Myocyte (in vitro differentiated cells): ENCODE measurements at places on chromosomes 5 and 9.

- no peak for DNase-seq
Observed at GRCh38 chr5:55860288-55860687, 9.1 kb downstream of the IL31RA start.

DNA sequence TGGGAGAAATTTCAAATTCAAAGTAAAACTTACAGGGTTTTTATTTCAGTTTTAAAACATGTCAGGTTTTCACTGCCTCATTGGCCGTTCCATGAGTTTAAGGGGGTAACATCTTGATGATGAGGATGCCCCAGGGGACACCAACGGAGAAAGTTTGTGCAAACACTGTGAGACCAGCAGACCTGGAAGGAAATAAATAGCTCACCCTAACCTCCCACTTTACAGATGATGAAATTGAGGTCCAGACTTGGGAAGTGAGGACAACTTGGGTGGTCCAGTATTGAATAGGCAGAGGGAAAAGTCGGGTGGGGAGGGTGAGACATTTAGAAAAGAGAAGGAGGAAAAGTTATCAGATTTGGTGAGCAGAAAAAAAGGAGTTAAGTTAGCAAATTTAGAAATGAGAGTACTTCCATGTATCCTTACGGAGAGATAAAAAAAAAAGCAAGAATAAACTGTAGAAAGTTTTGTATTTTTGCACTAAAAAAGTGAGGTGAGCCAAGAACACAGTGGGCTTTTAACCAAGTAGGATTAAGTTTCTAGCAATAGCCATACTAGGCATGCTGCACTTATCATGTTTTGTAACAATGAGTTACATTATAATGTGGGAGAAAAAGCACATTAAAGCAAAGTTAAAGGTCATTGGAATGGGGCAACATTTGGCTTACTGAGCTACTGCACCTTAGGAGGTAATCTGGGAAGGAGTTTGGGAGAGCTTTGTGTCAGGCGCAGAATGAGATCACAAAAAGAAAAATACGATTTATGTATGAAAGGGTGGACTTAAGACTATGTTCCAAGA is 125.1 kb downstream of the GAS1 start:
- DNase-seq: no peak

- no peak for DNase-seq
Observed at GRCh38 chr9:2742214-2742613, 24.9 kb downstream of the KCNV2 start.

DNA sequence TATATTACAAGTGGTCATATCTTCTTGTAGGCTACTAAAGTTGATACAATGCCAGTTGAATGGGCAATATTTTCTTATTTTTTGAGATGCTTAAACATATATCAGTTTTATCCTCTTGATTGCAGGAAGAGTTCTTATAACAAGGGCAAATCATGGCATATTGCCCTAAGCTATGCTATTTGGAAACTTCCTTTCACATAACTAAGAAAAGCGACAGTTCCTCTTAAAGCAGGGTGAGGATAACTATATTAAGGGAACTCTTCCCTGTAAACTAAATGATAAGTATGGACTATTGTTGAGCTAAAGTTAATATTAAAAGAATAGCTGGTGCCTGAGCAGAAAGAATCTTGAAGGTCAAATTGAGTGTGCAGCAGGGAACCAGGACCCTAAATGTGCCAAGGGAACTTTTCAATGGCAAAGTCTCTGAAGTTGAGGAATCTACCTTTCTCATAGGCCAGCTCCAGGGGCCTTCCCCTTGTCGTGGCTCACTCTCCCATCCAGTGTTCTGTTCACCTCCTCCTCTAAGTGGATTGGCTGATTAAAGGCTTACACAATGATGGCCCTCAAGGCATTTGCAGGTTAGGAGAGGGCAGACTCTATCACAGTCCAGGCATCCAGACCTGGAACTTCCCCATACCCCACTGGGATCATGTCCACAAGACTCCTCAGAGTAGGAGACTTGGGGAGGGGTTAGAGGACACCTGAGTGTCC is 26.8 kb downstream of the FYB1 start:
- no peak for DNase-seq

DNA sequence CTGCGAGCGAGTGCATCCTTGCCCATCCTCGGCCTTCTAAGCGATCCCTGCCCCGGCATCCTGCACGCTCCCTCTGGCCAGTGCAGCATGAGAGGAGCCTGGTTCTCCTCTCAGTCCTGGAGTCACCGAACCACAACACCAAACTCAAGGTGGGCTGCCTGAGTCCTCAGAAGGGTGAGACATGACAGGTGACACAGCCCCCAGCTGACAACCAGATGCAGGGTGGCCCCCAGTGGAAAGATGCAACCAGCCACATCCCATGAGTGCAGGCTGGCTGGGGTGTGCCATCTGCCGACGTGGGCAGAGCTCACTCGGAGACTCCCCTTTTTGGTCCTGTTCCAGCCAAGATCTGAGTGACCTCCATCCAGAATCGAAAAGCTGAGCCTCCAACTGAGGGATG is 58.4 kb downstream of the COL23A1 start:
- no peak for DNase-seq

GRCh38 chr9:68530618-68531017 is 10.1 kb downstream of the TMEM252 start:
- DNase-seq: no peak

DNA sequence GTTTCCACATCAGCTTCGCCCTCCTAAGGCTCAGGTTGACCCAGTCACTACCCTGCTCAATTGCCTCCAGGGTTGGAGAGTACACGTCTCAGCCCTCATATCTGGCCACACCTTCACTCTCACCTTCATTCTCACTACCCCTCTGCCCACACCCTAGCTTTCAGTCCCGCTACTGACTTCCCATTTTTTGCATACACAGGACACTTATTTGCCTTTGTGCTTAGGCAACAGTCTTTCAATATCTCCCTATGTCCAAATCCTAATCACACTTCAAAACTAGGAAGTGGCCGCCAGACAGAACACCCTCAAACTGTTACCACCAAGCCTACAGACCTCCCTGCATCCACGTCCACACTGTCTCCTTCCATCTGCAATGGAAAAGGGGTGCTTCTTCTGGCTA is 10.9 kb downstream of the MCTP1 start:
- no peak for DNase-seq

DNA sequence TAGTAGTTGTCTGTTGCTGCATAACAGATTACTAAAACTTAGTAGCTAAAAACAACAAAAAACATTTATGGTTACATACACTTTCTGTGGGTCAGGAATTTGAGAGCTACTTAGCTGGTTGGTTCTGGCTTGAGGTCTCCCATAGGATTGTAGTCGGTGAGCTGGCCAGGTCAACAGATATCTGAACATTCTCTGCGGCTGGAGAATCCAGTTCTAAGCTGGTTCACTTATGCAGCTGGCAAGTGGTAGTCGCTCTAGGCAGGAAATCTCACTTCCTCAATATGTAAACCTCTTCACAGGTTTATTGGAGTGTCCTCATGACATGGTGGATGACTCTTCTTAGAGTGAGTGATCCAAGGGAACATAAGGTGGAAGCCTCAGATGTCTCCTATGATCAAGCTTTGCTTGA is 65.7 kb upstream of the TNFAIP8 start:
- DNase-seq: no peak

- peak; percentile 60 for DNase-seq
Observed at GRCh38 chr5:78526049-78526525, 122.5 kb downstream of the LHFPL2 start.

DNA sequence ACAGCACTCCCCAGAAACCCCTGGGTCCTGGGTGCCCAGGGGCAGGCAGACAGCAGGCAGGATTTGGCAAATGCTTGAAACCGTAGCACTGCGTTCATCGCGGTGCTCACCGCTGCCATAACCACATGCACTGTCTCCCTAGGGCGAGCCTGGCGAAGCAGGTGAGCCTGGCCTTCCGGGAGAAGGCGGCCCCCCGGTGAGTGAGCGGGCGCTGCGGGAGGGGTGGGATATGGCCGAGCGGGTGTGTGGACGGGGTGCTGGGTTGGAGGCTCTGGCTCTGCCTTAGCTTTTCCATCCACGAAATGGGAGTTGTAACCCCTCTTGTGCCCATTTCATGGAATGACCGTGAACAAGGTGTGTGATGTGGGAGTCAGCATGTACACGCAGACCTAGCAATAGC is 66.8 kb upstream of the FCN2 start:
- no peak for DNase-seq

GRCh38 chr5:169702693-169703481 is 65.8 kb downstream of the DOCK2 start:
- DNase-seq: no peak

DNA sequence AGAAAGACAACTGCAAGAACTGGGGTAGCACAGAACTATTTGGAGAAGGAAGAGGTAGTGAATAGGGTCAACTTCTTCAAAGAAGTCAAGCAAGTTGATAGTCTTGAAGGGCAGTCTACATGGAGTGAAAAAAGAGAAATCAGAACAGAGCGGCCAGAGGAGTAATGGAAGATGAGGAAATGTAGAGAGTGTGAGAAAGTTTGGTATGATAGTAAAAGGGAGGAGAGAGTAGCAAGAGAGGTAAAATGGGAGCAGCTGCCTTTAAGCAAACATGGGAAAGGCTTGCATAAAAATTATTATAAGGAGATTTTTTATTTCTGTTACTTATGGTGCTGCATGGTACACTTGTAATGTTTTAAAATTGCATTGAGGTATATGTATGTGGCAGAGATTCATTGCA is 6.8 kb downstream of the ITGA2 start:
- no peak for DNase-seq

GRCh38 chr5:82924226-82925060 is 152.8 kb downstream of the TMEM167A start:
- DNase-seq: no peak

DNA sequence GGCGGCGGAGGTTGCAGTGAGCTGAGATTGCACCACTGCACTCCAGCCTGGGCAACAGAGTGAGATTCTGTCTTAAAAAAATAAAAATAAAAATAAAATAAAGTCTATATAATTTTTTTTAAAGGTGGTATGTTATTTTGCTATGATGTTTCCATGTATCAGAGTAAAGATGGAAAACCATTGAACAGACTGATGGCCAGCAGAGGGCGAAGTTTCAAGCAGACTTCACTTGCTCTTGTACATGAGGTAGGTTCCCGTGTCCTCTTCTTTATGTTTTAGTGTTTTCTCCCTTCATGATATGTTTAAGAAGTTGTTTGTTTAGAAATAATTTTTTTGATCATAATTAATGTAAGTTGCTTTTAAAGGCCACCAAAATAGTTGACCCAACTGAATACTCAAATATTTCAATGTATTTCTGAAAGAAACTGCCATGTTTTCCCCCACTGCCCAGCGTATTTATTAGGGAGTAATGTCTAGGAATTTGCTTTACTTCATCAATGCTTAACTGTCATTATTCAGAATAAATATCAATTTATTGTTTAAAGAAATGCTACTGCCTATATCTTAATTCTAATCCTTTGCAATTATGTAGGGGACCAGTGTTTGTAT is 146.4 kb downstream of the HACD4 start:
- DNase-seq: peak; percentile 62
